ENCODE measurements at places on chromosomes 5 and 9. TPM values are rescaled to one million over a fixed set of nuclear protein-coding genes. Genes with fewer than 3 reads are reported as not detected.

GRCh38 chr5:10860645-10861422 lies 99.8 kb upstream of the DAP start:
- DNase-seq: no peak

GRCh38 chr9:69174616-69175463 lies 763 bp downstream of the TJP2 start:
- peak; percentile 78 for DNase-seq

DNA sequence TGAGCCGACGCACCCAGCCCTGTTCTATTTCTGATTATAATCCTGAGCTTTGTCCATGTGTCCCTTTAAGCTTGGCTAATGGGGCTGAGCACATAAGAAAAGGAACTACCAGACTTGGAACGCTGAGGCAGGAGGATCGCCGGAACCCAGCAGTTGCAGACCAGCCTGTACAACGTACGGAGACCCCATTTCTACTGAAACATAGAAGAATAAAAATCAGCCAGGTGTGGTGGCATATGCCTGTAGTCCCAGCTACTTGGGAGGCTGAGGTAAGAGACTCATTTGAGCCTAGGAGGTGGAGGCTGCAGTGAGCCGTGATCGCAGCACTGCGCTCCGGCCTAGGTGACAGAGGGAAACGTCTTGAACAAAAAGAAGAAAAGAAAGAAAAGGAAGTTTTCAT lies 22.3 kb downstream of the TRIM7 start:
- no peak for DNase-seq

DNA sequence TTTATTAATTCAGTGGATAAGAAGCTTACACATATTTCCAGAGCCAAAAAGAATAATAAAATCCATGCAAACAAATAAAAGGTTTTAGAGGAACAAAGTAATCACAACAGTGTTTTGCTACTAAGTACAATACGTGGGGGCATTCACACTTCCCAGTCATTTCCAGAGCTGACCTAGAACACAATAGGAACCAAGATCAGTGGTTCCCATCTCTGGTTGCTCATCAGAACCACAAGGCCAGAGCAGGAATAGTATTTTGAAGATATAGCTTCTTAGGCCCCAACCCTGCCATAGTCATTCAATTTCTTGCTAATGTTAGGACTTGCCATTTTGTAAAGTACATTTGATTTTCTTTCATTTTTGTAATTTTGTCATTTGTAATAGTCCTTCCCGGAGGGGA lies 215.4 kb downstream of the NR3C1 start:
- no peak for DNase-seq

Gene PLEKHG4B
- polyA plus RNA-seq: 33.5 TPM

Gene MSX2
- polyA plus RNA-seq: 0.37 TPM

Measured in GM23338 (cell line).